Hypothalamus (tissue), 51 donors: ENCODE measurements at places on chromosomes 2 and 18.

DNA sequence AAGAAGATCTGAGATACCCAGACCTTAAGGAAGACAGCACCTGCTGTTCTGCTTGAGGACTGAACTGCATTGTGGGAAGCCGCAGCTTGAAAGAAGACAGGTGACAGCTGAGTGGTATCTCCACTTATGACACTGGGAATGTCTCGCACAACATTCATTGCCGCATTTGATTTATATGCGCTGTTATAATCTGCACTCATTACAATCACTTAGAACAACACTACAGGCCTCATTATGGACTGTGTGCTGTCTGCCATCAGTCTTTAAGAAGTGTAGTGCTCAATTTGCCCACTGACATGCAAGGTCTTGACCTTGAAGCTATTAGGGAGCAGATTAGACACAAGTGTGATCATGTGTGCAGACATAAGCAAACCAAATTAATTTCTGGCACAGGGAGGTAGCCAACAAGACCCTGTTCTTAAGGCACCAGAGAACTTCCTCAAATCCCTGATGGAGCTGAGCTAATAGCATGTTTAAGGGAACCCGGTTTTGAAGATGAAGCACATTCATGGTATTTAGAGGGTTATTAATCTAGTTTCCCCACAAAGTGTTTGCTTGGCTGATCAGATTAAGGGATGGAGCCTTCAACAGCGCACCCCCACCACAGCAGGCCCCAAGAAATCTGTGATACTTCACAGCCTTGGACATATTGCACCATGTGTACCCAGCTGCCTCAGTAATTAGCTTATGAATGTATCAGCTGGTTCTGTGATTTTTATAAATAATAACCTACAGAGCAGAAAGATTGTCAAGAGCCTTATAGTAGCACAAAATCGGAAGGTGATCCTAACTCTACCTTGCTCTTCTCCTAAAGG lies 146.8 kb downstream of the SATB2 start:
- no peak for DNase-seq

DNA sequence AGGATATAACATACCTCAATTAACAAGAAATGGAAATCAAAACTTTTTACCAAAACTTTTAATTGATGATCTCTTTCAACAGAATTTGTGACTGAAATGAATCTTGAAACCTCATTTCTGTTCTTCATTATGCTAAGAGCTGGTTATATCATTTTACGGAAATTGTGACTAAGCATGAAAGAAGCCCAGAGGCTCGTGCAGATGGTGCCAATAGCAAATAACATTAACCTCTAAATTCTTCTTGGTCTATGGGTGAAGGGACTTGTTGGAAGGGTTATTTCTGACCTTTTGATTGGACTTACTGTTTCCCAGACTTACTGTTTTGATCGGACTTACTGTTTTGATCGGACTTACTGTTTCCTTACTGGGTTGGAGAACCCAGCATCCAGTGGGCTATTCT lies 435.6 kb downstream of the TDRD15 start:
- no peak for DNase-seq

GRCh38 chr2:125455110-125455509 lies 1200.8 kb upstream of the GYPC start:
- no peak for DNase-seq

DNA sequence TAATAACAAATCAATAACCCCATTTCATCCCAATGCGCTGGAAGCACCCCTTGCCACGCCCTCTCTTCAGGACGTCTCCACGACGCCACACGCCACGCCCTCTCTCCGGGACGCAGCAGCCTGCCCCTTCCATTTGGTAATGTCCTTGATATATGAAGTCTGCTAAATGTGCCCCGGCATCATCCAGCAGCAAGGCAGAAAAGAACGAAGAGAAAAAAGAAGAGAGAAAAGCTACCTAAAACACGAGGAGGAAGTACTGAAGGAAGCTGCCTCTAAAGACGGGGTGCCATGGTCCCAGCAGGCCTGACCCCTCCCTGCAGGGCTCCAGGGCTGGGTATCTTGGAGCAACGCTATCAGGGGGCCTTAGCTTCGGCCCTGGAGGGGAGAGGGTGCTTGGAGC lies 41.8 kb downstream of the CNGA3 start:
- no peak for DNase-seq

GRCh38 chr18:79756826-79757225 lies 40.9 kb upstream of the KCNG2 start:
- DNase-seq, result no peak

DNA sequence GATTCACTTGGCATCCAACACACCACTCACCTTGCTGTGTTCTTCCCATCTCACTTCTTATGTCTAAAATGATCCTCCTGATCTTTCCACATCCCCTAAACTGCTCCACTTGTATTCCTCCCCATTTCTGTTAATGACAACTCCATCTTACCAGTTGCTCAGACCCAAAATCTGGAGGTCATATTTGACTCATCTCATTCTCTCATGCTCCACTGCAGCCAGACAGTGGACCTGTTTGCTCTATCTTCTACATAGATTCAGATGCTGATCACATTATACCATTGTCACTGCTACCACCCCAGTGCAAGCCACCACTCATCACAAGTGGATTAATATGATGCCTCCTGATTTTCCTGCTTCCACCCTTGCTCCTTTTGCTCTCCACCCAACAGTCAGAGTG lies 7.9 kb upstream of the NABP1 start:
- no peak for DNase-seq

- DNase-seq, result no peak
These were observed 239.5 kb downstream of the CNTNAP5 start for GRCh38 chr2:124264551-124265091.

- DNase-seq, result no peak
These were observed 32.2 kb upstream of the TRIB2 start for GRCh38 chr2:12684471-12684936.

DNA sequence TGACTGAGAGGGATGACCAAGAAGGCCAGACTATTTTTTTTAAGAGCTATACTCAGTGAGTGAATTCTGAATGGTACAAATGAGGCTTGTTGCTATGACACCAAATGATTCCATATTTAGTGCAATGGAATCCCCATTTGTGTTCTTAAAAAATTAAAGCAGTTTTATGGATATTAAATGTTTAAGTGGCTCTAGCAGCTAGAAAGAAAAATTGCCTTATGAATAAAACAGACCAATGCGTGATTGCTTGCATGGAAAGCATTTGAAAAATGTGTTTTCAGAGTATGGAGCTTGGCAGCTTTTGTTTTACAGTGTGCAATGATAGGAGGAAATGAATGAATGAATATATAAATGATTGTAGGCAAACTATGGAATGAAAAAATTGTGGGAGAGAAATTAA lies 238.8 kb upstream of the DPP10 start:
- DNase-seq, result no peak

- DNase-seq, result no peak
These were observed 197.5 kb downstream of the PDE1A start for GRCh38 chr2:182229297-182229696.

DNA sequence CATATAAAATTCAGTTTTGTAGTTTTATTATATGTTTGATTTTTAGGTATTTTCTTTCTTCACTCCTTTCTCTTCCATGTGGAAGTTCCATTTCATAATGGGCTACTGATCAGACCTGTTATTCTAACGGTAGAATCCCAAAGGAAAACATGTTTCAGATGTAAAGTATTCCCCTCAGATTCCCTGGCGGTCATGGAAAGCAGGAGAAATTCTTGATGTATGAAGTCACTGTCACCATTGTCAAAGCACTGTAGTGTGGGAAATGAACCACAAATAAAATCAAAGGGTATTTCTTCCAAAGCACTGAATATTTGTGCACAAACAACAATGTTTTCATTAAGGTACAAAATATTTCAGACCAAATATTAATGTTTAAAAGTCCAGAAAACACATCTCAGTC lies 237.3 kb upstream of the KLHL14 start:
- no peak for DNase-seq

GRCh38 chr18:48459465-48459864 lies 50.3 kb upstream of the ZBTB7C start:
- no peak for DNase-seq

GRCh38 chr2:3217646-3218045 lies 160.0 kb downstream of the EIPR1 start:
- no peak for DNase-seq

DNA sequence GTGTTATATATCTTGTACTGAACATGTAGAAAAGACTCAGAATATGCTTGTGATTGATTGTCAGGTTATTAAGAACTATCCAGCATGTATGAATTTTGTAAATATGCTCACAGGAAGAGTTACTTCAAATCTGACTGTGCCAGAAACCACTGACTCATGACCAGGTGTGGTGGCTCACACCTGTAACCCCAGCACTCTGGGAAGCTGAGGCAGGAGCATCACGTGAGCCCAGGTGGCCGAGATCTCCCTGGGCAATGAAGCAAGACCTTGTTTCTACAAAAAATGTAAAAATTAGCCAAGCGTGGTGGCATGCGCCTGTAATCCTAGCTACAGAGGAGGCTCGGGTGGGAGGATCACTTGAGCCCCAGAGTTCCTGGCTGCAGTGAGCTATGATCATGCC lies 126.6 kb downstream of the COMMD1 start:
- DNase-seq, result no peak

DNA sequence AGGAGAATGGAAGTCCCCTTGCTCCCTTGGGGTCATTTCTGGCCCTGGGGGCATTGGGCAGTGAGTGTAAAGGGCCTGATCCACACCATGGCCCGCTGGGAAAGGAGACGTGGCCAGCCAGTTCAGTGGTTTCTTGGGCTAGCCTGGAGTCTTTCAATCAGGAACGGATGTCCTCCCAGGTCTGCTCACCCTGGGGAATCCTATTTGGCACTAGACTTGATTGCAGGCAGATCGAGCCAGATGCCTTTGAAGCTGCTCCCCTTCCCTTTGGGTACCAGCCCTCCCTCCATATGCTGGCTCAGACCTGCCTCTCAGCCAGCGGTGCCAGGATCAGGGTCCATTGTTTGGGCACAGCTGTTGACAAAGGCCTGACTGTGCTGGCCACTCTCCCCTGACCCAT lies 11.0 kb downstream of the FBLN7 start:
- no peak for DNase-seq

- no peak for DNase-seq
These were observed 152.9 kb downstream of the LPIN1 start for GRCh38 chr2:11899264-11899818.

GRCh38 chr2:75077909-75078308 lies 119.5 kb downstream of the POLE4 start:
- no peak for DNase-seq

GRCh38 chr18:36485772-36486171 lies 188.3 kb downstream of the FHOD3 start:
- no peak for DNase-seq

GRCh38 chr18:2402084-2402483 lies 169.2 kb downstream of the METTL4 start:
- no peak for DNase-seq

- DNase-seq, result no peak
These were observed 701.9 kb upstream of the LINC00305 start for GRCh38 chr18:64850791-64851190.

- DNase-seq, result no peak
These were observed 419.0 kb downstream of the DSC3 start for GRCh38 chr18:30623401-30624065.

DNA sequence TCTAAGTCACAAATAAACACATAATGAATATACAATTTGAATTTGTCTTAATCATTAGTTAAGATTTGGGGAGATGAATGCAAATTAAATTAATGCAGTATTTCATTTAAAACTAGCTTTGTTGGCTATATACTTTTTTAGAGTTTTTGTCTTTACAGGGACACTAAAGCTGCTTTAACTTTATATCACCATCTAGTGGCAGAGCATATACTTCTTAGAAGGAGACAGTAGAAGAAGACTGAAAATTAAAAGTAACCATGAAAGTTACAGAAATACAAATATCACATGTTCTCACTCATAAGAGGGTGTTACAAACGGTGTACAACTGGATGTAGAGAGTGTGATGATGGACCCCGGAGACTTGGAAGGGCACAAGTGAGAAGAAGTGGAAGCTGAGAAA lies 268.3 kb upstream of the NETO1 start:
- DNase-seq, result no peak

GRCh38 chr2:88942798-88943197 lies 251.3 kb downstream of the RPIA start:
- no peak for DNase-seq

GRCh38 chr18:2536493-2536892 lies 34.8 kb downstream of the METTL4 start:
- DNase-seq, result no peak

- DNase-seq, result no peak
These were observed 7.0 kb downstream of the TNS1 start for GRCh38 chr2:217995731-217996231.

GRCh38 chr2:80054346-80054675 lies 250.2 kb downstream of the LRRTM1 start:
- no peak for DNase-seq

- DNase-seq, result no peak
These were observed 158.6 kb upstream of the RAB6C start for GRCh38 chr2:129820908-129821307.

GRCh38 chr2:62099523-62100175 lies 96.3 kb upstream of the B3GNT2 start:
- DNase-seq, result no peak

- DNase-seq, result no peak
These were observed 215.3 kb upstream of the SETBP1 start for GRCh38 chr18:44465381-44465841.

GRCh38 chr2:119820275-119820674 lies 60.6 kb downstream of the PTPN4 start:
- DNase-seq, result no peak

- DNase-seq, result no peak
These were observed 46.8 kb downstream of the FECH start for GRCh38 chr18:57539702-57540101.

DNA sequence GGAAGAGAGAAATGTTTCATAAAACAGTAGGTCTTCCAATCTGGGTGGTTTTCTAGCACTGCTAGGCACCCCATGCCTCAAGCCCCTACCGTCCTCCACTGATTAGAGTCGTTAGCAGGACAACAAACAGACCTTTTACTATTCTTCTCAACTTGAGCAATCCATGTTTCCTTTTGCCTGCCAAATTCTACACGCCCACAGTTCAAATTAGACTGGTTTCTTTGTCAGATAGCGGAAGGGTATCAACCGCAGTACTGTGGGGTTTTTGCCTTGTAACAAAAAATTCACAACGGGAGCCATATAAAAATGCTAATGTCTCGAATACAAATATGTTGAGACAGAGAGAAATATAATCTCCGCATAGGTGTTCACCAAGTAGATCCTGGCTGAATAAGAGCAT lies 59.9 kb downstream of the VIT start:
- DNase-seq, result no peak

- no peak for DNase-seq
These were observed 51.9 kb upstream of the THOC1 start for GRCh38 chr18:319720-320119.

GRCh38 chr2:88002359-88002707 lies 14.0 kb downstream of the RNU2-63P start:
- DNase-seq, result no peak
